ENCODE measurements at places on chromosomes 3 and 15.

- DNase-seq: no peak
These were observed 148.0 kb upstream of the OSTN start for GRCh38 chr3:191051037-191051436.

GRCh38 chr3:57505901-57506300, 38.2 kb downstream of the DNAH12 start:
- DNase-seq: no peak

GRCh38 chr15:58864602-58865424, 68.7 kb downstream of the SLTM start:
- no peak for DNase-seq

DNA sequence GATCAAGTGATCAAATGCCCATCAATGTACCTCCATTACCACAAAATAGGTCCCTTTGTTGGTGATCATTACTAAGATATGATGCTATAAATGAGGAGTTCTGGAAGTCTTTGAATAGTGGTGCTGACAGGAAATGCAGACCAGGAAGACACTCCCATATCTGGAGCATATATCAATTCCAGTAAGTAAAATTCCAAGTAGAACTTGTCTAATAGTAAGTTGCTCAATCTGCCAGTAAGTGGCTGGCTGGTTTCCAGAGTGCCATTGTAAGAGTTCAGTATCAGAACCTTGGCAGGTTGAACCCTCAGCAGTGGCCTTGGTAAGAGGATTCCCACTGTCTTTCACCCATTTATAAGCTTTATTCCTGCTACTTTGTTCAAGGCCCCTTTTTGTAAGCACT, 379.9 kb upstream of the RBMS3 start:
- no peak for DNase-seq

GRCh38 chr3:48405971-48406370, 23.9 kb downstream of the PLXNB1 start:
- no peak for DNase-seq

DNA sequence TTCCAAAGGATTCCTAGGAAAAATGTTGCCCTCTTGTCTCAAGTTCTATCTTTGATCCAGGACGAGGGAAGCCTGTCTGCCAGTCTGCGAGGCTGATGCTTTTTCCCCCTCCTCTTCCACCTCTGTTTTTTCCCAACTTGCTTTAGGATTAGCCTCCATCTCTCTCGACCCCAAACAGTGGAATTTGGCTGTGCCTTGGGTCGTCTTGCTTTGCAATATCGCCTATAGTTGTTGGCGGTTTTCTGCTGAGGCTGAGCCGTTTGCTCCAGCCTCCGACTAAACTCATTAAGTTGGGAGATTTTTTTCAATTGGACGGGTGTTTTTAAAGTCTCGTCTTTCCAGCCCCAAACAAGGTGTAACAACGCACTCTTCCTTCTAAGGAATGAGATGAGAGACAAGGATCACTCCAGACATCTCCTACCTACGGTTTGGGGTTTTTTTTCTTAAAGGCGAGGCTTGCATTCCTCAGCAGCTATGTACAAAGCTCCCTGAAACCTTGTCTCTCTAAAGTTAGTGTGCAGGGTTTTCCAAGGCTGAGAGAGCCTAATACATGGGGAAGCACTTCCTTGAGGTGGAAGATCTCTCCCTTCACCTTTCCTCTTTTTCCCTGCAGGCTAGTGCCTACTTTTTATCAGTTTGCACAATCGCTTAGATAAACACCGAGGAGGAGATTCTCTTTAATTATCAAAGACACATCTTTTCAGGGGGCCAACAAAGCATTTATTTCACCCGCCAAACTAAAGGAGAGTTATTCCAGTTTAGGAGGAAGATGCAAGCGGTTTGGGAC, 4.8 kb upstream of the NR2F2 start:
- no peak for DNase-seq

DNA sequence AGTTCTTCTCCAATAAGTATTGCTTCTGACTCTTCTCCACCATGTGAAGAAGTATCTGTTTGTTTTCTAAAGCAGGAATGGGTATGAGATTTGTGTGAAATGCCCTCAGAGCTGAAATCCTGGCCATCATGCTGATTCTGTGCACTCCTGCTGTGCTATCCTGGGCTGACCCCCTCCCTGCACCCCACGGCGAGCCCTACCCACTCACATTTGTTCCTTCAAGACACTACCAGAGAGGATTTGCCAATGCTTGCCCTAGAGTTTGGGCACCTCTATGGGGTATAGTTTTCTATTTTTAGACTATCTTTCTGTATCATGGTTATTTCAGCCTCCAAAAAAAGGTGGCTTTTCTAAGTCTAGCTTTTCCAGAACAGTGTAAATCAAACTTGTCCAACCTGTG, 18.5 kb downstream of the TXNRD3 start:
- no peak for DNase-seq

DNA sequence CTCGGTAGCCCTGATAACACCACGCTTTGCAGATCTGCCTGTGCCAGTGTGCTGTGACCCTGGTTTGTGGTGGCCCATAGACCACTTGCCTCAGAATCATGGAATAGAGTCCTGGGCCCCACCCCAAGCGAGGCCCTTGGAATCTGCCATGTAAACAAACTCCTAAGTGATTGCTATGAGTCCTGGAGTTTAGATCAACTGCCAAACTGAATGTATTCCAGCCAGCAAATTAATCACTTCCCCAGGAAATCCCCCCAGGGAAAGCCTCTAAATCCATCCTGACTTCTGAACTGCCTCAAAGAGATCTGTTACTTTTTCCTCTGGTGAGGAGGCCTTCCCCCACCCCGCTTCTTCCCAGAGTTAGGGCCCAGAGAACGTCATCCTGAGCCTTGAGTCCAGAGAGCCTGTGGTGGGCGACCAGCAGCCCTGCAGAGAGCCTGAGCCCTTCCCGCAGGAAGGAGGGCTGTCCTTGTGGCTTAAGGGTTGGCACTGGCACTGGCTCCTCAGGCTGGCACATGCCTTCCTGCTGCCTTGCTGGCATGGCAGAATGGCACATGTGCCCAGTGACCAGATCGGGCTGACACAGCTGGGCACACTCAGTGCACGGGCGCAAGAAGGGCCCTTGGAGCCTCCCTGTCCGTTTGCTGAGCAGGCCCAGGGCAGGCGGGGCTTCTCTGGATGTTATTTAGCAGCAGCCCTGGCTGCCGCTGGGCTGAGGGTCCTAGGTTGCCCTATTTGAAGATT, 50.6 kb upstream of the PLXNA1 start:
- no peak for DNase-seq

- no peak for DNase-seq
These were observed 54.4 kb upstream of the EHHADH start for GRCh38 chr3:185308126-185308754.

DNA sequence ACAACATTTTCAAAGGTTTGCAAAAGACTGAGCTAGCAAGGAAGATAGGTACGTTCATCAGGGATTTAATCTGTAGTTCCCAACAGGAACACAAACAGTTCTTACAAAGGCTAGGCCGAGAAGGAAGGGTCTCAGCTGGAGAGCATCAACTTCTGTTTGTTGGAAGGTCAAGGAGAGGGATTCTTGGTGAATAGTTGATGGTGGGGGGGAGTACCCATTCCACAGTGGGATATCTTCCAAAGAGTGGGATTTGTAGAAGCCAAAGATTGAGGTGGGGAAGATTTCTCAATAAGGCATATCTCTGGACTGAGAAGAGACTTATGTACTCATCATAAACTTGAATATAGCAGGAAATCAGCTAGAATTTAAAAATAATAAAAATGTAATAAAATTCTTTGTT, 231.8 kb downstream of the CHST2 start:
- DNase-seq: no peak

DNA sequence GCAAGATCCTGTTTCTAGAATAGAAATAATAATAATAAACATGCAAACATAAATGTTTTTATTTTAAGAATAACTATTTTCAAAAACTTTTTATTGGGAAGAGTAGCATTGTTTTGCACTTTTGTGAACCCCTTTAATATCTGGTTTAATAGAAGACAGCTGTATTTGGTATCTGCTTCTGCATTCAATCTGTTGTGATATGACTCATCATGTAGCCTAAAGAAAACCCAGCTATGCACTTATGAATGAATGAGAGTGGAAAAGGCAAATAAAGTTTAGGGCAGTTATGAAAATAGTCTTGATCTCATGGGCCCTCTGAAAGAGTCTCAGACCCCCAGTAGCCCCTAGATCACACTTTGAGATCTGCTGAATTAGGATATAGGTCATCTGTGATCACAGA, 100.4 kb upstream of the PPP2R3A start:
- no peak for DNase-seq

- DNase-seq: no peak
These were observed 89.3 kb downstream of the UBE2E2 start for GRCh38 chr3:23292432-23292831.

DNA sequence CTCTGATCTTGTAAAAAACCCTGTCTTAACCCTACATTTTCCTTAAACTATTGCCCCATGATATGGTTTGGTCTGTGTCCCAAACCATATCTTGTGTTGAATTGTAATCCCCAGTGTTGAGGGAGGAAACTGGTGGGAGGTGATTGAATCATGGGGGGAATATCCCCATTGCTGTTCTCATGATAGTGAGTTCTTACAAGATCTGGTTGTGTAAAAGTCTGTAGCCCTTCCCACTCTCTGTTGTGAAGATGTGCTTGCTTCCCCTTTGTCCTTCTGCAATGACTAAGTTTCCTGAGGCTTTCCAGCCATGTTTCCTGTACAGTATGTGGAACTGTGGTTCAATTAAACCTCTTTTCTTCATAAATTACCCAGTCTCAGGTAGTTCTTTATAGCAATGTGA, 881.4 kb downstream of the DIPK2A start:
- no peak for DNase-seq

- no peak for DNase-seq
These were observed 30.5 kb upstream of the APH1B start for GRCh38 chr15:63246691-63247469.

- no peak for DNase-seq
These were observed 102.4 kb upstream of the RASGRP1 start for GRCh38 chr15:38666865-38667510.

- DNase-seq: no peak
These were observed 283.8 kb upstream of the ADAMTS9 start for GRCh38 chr3:64971602-64972001.

GRCh38 chr3:116920826-116921610, 211.4 kb downstream of the TUSC7 start:
- no peak for DNase-seq

- no peak for DNase-seq
These were observed 34.4 kb upstream of the SLCO2A1 start for GRCh38 chr3:134064081-134064480.

GRCh38 chr3:10646531-10647335, 141.3 kb upstream of the ATP2B2 start:
- DNase-seq: no peak

GRCh38 chr3:32045091-32045915, 61.1 kb upstream of the GPD1L start:
- no peak for DNase-seq

DNA sequence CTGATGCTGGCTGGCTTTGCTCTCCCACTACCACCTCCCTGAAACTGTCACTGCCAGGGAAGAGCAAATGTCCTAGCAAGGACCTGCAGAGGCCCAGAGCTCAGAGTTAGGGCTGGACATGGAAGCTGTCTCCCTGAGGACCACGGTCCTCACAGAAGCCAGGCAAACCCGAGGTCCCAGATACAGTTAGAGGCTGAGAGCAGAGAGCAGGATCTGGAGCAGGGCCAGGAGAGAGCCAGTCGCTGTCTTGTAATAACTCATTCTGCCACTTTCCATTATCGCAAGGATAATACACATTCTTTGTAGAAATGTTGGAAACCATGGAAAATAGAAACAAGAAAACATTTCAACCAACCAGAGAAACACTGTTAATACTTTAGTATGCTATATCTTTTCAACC, 10.1 kb downstream of the GHSR start:
- no peak for DNase-seq

DNA sequence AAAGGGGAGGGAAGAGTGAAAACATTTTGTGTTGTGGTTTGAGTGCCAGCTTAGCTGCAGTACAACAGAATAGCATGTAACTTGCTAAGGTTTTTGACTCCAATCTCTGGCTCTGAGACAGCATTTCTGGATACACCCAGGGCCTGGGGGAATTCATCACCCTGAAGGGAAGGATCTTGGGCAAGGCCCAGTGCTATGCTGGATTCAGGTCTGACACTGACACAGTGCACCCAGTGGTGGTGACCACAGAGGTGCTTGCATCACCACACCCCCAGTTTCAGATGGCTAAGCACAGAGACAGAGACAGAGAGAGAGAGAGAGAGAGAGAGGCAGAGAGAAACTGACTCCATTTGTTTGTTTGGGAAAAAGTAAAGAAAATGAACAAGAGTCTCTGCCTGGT, 74.1 kb upstream of the KBTBD8 start:
- no peak for DNase-seq

- no peak for DNase-seq
These were observed 121.2 kb downstream of the TLE3 start for GRCh38 chr15:69976366-69976994.

DNA sequence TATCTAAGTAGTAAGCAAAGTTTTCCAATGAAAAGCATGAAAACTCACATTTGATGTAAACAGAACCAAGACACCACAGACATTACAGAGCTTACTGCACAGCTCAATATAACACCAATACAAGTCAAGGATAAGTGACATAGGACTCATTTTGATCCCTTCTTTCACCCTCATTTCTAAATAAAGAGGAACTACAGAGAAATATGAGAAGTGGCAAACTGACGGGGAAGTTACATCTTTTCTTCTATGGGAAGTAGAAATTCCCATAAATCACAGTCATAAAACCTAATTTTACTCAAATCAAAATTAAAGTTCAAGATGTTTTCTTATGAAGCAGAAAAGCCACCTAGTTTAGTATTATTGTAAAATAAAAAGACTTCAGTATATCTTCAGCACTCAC, 3.8 kb downstream of the ATG3 start:
- no peak for DNase-seq

GRCh38 chr3:58175187-58175436, 35.7 kb downstream of the DNASE1L3 start:
- DNase-seq: no peak

DNA sequence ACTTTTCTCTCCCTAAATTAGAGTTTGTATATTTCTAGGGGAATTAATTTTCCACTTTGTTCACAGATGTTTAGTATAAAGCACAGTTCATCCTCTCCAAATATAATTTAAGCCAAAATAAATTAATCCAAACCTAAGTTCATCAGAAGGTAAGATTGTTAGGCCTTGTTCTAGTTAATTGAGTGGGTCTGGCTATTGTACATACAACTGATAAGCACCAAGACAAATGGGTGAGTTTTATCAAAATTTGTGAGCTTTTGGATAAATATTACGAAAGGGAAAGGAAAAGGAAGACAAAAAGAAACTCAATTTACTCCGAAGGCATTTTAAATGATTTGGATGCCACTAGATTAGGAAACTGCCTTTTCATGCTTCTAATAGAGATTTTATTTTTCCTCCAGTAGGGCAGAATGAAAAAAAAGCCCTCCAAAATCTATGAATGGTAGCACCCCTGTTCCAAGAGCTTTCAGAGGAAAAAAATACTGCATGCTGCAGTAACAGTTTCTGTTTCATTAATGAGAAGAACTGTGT, 304.0 kb downstream of the ZNF385D start:
- DNase-seq: no peak

DNA sequence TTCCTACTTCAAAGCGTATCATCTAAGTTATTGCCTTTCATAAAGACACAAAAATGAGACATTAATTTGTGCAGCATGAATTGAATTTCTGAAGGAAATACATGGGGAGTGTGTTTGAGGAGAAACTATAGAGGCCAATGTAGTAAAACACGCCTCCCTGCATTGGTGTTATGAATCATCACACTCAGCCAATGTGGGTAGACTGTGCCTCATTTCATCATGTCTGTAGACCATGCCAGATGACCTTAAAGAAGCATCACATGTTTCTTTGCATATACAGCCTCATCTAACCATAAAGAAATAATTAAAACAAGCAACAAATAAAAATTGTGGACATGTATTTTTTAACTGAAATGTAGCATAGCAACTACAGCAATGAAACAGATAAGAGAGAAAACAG, 486.0 kb upstream of the ADAMTS9 start:
- DNase-seq: no peak
